ENCODE measurements at places on chromosomes 5 and 9.
A peak's percentile ranks its signal among the peaks of the same experiment; 100 is the strongest.

GRCh38 chr5:173793648-173794548 lies 94.3 kb upstream of the CPEB4 start:
- DNase-seq, result no peak

DNA sequence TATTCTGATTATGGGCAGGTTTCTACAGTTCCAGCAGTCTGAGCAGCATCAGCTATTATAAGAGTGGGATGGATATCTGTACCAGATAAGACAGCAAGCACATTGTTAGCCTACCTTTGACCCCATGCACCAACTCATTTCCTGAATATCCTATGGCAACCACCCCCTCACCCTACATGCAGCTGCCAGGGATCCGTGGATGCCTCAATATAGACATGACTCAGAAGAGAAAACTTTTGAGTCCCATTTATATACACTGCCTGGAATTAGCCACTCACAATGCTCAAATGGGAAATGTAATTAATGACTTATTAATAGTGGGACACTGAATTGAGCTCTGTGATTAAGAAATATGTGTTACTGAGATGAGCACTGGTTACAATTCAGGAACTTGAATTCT lies 124.4 kb downstream of the SSBP2 start:
- peak; percentile 84 for DNase-seq

DNA sequence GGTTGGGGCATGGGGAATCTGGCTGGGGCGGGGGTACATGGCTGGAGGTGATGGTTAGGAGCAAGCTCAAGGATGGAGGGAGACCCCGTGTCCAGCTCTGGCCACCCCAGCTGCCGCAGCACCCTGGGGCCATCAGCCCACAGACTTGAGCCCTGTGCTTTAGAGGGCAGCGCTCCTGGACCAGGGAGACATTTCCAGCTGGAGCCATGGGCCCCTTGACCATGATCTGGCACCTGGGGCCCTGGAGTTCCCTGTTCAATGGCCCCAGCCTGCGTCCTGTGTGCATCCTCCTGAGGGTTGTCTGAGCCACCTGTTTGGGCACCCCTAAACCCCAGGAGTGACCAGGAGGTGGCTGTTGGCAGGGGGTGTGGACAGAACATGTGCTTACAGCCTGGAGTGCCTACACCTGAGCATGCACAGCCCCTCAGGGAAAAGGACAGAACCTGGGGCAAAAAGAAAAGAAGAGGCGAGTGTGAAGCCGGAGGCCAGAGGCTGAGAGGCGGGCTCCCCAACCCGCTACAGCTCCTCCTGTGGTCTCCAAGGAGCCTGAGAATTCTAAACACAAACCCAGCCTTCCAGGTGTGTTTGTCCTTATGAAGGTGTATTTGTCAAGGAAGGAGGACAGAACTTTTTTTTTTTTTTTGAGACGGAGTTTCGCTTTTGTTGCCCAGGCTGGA lies 126.7 kb downstream of the C9orf50 start:
- DNase-seq, result no peak

GRCh38 chr5:9405196-9405754 lies 140.6 kb downstream of the SEMA5A start:
- DNase-seq, result no peak
